ENCODE measurements at places on chromosomes 6 and 20. TPM values are rescaled to one million over a fixed set of nuclear protein-coding genes. Genes with fewer than 3 reads are reported as not detected.

Gene VSX1
- 1.2 TPM for total RNA-seq

Gene NHSL1
- 2.6 TPM for total RNA-seq

Gene ELMO2
- 20.6 TPM for total RNA-seq

Gene NOX3
- not detected for total RNA-seq

Gene NRSN1
- not detected for total RNA-seq

Gene PTCRA
- not detected for total RNA-seq

Gene SNAP25
- total RNA-seq: 18.9 TPM

Gene CHD6
- total RNA-seq: 8.7 TPM

Gene SMLR1
- not detected for total RNA-seq

Gene JPH2
- total RNA-seq: 1.1 TPM

Gene ZNF831
- not detected for total RNA-seq

Gene FOXF2
- total RNA-seq: 24.4 TPM

Gene MRPL2
- total RNA-seq: 60.0 TPM

Gene TUBE1
- 6.2 TPM for total RNA-seq

Gene TAAR9
- total RNA-seq: not detected

Gene VNN1
- total RNA-seq: 0.07 TPM

Gene TOP1
- total RNA-seq: 78.7 TPM

Gene PDYN
- total RNA-seq: not detected

Gene L3MBTL1
- total RNA-seq: 1.9 TPM

Gene RIMS4
- total RNA-seq: 1.5 TPM

Gene MUCL3
- 0.06 TPM for total RNA-seq

Gene BPIFB4
- not detected for total RNA-seq

Gene CLDN20
- not detected for total RNA-seq

Gene BCAS1
- 0.45 TPM for total RNA-seq

Gene SIRT5
- 3.9 TPM for total RNA-seq

Gene C20orf204
- 0.62 TPM for total RNA-seq

Gene CST5
- not detected for total RNA-seq

Gene ELOVL4
- 2.0 TPM for total RNA-seq

Gene TRIM27
- total RNA-seq: 47.8 TPM

Data from A549 treated with CORT108297 at 1 μM for 4 hours (cell line).